ENCODE measurements at places on chromosomes 3 and 15. TPM values are rescaled to one million over a fixed set of nuclear protein-coding genes. Genes with fewer than 3 reads are reported as not detected.

GRCh38 chr3:190695994-190696393, 166.5 kb downstream of the GMNC start:
- DNase-seq, result no peak

GRCh38 chr3:180306155-180306554, 269.4 kb upstream of the PEX5L start:
- DNase-seq, result no peak

GRCh38 chr3:101039285-101039684, 46.1 kb upstream of the ABI3BP start:
- no peak for DNase-seq

TNNC1 gene
- 0.41 TPM for total RNA-seq

All from frontal cortex (tissue), 4 donors.